ENCODE measurements at places on chromosomes 7 and 10. TPM values are rescaled to one million over a fixed set of nuclear protein-coding genes. Genes with fewer than 3 reads are reported as not detected.

DNA sequence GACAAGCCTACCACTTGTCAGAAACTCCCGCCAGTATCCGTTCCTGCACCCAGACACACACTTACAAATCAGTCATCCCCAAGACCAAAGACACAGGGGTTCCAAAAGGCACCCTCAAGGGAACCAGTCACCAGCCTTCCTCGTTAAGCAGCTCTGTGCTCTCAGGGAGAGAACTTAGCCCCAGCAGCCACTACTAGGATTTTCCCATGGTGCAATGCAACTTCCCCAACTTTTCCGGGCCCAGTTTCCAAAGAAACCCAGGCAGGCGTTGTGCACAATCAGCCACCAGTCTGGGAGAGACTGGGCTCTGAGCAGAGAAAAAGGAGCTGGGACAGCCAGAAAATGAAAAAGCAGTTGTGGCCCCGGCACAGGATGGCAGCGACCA is 1.2 kb downstream of the DLG5 start:
- no peak for DNase-seq

- no peak for DNase-seq
These were observed 447.0 kb downstream of the ETV1 start for GRCh38 chr7:13542451-13542850.

DNA sequence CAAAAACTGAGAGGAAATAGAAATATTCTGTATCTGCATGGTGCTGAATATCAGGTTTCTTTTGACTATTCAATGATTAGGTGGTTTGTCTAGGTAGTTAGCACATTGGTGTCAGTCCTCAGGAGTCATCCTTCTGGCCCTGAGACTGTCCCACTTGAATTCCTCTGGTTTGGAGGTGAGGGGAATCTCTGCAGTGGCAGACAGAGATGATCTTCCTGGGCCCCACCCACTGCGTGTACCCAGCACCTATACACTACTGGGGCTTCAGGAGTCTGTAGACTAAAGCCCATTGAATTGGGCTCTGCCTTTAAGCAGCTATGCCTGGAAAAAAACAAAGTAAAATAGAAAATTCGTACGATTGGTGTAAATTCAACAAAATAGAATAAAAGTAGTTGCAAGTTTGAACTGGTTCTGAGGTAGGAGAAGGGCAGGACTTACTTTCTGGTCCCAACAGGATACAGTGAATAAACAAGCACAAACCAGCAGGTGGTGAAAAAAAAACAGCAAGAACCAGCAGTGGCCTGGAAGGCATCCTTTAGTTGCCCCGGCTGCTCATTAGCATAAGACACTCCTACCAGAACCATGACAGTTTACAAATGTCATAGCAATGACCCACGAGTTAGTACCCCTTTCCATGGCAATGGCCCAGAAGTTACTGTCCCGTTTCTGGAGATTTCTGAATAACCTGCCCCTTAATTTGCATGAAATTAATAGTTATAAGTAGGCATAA is 1.7 kb downstream of the LIPM start:
- DNase-seq = no peak

DNA sequence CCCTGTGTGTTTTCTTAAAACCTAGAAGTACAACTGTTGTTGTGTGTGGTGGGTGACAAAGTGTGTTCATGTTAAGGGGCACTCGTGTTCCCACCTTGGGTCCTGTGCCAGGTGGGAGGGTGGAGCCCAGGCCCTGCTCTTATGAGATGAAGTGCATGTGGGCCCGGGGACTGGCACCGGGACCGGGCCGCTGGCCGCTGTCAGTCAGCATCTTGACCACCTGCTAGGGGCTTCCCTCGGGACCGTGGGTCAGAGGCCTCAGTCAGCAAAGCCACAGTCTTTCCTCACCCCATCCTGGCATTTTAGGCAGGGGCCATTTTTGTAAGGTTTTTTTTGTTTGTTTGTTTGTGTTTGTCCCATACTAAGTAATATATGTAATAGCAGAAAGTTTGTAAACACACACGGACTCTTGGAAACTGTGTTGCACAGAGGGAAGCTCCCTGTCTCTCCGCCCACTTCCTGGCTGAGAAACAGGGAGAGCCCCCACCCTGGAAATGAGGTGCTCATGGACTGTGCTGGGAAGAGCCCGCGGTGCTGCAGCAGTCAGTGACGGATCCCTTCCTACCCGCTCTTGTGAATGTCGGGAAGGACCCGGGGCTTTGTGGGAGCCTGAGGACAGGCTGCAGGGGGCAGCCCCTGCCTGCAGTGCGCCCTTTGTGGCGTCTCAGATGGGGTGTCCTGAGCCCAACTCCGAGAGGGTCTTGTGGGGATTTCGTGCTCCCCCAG is 13.4 kb downstream of the AGAP3 start:
- no peak for DNase-seq

The PDE6C gene
- total RNA-seq = not detected

The OR2A5 gene
- total RNA-seq = not detected

The DBNL gene
- total RNA-seq = 125 TPM

All from hematopoietic multipotent progenitor cell (in vitro differentiated cells).